Activated naive CD4-positive, alpha-beta T cell treated with anti-CD3 and anti-CD28 coated beads for 36 hours (primary cell): ENCODE measurements at places on chromosomes 13 and 19.

- peak; percentile 10 for DNase-seq
Observed at GRCh38 chr19:20367811-20368294, 197.7 kb downstream of the ZNF737 start.

- peak; percentile 18 for DNase-seq
Observed at GRCh38 chr13:106376401-106377112, 158.9 kb downstream of the EFNB2 start.

GRCh38 chr13:112106478-112107141 lies 39.7 kb downstream of the SOX1 start:
- no peak for DNase-seq

- DNase-seq, result no peak
Observed at GRCh38 chr13:29676941-29677452, 81.5 kb upstream of the SLC7A1 start.

- DNase-seq, result no peak
Observed at GRCh38 chr13:25247360-25247759, 39.9 kb downstream of the MTMR6 start.

- DNase-seq, result no peak
Observed at GRCh38 chr13:98677398-98677797, 75.1 kb downstream of the SLC15A1 start.

GRCh38 chr13:105972811-105973590 lies 562.5 kb downstream of the EFNB2 start:
- DNase-seq, result no peak

DNA sequence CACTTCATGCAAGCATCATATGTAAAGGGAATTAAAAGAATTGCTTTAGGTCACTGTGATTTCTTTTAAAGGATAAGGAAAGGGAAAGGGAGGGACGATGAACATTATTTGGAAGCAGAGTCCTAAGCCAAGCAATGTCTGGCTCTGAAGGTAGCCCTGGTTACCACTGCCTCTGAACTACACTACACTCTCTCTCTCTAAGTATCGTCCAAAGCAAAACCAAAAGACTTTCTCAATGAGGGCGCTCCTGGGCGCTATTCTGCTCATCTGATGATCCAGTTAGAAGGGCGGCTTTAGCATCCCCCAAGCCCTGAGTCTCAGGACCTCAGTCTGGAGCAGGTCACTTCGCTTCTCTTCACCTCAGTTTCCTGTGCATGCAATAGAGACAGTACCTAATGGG lies 26.2 kb downstream of the FOXO1 start:
- no peak for DNase-seq

DNA sequence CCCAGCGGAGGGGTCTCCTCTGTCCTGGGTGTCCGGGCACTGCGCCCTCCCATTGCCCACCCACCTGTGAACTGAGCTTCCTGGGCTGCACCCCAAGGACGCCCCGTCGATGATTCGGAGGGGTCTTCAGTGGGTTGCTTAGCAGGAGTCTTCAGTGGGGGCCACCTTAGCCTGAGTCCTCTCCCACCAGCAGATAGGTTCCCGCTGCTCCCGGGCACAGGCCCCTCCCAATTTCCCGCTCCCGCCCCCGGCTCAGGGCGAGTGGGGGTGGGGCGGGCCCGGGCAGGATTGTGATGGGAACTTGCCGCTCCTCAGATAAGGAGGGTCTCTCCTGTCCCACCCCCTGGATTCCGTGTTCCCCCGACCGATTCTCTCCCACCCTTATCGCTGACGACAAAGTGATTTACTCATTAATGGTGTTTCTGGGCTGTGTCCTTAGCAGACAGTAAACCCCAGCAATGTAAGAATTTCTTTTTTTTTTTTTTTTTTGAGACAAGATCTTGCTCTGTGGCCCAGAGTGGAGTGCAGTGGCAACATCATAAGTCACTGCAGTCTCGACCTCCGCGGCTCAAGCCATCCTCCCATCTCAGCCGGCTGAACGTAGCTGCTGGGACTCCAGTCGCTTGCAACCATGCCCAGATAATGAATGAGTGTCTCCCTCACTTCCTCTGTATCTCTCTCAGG lies 655 bp upstream of the S1PR5 start:
- no peak for DNase-seq

DNA sequence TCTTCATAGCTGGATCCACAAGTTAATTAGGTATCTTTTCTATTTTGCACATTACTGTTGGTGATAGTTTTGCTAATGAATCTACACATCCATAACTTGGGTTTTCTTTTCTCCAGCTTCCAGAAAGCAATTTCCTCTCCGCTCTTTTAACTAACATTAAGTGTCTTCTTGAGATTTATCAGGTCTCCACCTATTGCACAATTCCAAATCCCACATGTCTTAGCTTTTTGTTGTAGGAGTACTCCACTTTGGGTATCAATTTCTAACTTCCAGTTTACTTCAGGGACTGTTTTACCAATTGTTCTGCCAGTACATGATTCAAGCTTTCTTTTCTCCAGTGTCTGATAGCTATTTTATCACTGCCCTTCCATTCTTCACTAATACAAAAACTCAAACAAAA lies 129.6 kb downstream of the OLFM4 start:
- DNase-seq, result no peak

DNA sequence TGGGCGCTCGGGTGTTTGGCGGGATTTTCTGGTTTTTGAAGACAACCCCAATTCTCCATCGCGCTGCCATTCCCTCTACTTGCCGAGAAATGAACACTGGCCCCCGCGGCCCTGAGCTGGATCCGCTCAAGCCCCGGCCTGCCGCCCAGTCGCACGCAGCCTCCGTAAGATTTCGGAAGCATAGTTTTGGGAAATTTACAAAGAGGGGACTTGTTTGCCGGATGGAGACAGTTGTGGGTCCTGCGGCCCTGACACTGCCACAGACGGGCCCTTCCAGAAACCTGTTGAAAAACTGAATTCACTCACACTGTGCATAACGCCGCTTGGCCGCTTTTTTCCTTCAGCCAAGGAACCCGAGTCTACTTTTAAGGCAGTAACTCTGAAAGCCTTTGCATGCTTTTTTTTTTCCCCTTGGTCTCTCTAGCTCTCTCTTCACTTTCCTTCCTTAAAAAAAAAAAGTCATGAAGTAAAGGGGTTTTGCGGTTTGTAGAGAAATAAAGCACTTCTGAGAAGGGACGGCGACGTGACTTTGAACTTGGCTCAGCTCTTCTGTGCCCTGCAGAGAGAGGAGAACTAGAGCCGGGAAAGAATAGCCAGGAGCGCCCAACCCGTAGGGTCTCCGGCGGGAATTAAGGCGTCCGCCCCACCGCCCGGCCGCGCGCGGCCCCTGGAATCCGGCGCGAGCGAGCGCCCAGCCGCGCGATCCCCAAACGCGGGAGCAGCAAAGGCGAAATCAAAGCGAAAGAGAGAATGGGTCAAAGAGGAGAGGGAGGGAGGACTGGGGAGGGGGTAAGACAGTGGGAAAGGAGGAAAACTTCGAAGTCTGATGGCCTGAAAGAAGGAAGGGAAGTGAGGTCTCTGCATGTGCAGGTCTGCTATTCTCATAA lies 3.4 kb upstream of the ZIC2 start:
- no peak for DNase-seq

- no peak for DNase-seq
Observed at GRCh38 chr19:38337360-38337653, 1.7 kb downstream of the CATSPERG start.

DNA sequence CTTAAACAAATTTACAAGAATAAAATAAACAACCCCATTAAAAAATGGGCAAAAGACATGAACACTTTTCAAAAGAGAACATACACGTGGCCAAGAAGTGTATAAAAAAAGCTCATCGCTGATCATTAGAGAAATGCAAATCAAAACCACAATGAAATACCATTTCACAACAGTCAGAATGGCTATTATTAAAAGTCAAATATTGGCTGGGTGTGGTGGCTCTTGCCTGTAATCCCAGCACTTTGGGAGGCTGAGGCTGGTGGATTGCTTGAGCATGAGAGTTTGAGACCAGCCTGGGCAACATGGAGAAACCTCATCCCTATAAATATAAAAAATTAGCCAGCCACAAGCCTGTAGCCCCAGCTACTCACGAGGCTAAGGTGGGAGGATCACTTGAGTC lies 89.9 kb downstream of the UBL3 start:
- DNase-seq, result no peak

DNA sequence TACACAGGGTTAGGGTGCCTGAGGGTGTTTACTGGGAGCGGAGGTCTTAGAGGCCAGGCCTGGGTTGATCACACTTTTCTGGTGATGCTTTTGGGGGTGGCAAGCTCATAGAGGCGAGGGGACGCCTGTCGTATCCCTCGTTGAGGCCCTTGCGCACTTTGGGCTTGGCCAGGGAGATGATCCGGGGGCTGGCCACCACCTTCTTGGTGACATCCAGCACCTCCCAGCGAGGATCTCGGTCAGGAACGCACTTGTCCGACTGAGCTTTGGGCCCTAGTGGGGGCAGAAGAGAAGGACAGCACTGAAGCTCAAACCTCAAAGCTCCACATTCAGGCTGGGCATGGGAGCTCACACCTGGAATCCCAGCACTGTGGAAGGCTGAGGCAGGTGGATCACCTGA lies 17.6 kb upstream of the MIER2 start:
- DNase-seq, result no peak

GRCh38 chr13:98974053-98974452 lies 3.8 kb downstream of the DOCK9 start:
- DNase-seq, result no peak

- peak; percentile 32 for DNase-seq
Observed at GRCh38 chr19:6740589-6741343, 1.3 kb downstream of the TRIP10 start.

DNA sequence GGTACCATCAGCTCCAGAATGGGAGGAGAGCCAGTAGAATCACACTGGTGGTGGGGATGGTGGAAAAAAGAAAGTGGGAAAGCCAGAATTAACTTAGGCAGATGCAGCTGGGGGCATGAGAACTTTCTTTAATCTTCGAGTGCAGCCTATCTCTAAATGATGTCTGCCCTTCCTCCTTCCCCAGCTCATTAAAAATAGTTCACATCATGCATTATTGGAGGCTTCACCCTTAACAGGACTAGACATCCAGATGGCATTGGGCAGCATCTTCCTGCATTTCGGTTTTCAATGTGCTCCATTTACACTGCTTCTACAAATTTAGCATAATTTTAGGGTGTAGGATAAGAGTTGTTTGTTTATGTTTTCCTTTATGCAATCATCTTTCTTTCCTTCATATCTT lies 272.8 kb downstream of the COG6 start:
- no peak for DNase-seq

DNA sequence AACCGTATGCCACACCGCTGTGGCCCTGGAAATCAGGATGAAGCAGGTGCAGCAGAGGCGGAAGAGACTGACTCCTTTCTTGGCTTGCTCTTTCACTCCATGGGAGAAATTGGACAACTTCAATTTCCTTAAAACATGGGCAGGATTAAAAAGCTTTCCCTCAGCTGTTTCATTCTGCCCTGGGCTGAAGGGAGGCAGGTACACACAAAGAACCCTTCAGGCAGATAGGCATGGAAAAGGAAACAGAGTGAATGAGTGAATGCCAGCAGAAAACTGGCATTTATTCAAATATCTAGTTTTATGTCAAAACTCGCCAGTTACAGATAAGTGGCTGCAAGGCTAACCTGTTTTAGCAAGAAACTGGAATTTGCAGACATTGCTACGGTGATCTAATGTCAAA lies 71.0 kb upstream of the SLC15A1 start:
- DNase-seq, result no peak

DNA sequence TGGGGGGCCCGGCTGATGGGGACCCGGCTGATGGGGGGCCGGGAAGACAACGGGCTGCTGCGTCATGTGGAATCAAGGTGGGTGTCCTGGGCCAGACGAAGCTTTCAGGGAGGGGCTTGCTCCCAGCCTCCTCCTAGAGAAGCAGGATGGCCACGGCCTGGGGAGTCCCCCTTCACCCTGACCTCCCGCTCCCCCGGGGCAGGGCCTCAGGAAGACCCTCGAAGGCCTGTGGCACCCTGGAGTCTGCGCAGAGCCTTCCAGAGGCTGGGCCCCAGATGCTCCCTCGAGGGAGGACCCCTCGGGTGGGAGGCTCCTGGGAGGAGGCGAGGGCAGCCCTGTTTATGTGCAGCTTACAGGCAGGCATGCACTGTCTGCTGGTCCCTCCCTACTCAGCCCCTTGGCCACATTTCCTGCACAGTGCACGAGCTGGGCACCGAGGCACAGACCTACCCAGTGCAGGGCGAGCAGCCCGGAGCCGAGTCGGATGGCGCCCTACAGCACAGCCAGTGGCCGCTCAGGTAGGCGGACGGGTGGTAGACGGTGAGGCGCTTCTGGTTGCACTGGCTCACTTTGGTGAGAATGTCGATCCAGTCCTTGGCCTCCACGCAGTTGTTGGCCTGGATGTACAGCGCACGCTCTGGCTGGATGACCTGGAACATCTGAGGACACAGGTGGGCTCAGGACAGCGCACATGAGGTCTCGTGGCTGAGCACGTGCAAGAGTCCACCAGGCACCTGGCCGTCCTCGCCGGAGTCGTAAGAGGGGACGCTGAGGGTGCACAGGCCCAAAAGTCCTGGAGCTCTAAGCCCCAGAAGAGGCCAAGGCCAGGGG lies 22.4 kb upstream of the C13orf46 start:
- DNase-seq, result no peak

DNA sequence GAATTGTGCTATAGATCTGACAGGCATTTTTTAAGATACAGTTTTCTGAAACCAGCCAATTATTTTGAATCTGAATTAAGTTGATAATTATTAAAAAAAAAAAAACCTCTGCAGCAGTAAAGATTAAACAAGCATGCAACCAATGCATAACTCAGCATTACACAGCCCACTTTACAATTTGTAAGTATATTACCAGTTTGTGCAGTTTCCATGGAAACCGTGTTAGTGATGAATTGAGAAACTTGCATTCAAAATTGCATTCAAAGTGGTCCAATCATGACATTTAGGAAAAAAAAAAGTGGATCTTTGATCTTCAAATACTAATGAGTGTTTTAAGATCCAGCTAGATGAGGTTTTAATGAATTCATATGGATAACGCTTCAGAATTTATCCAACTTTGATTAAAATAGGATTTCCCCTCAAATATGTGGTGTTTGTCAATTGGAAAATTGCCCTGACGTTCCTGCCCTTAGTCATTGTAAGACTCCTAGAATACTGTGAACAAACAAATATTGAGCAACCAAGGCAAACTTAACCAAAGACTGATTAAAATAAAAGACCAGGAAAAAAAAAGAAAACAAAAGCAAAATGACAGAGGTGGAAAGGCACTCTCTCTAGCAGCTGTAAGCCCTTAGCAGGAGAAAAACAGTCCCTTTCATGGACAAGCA lies 314.8 kb upstream of the MAB21L1 start:
- DNase-seq, result no peak

- DNase-seq, result no peak
Observed at GRCh38 chr19:32453736-32454135, 48.2 kb downstream of the DPY19L3 start.

- peak; percentile 72 for DNase-seq
Observed at GRCh38 chr19:35549174-35549788, 3.9 kb downstream of the TMEM147 start.

GRCh38 chr19:34276614-34277013 lies 22.3 kb downstream of the GARRE1 start:
- DNase-seq, result no peak
